ENCODE measurements at places on chromosomes 2 and 18.

GRCh38 chr2:228853151-228853550 is 417.9 kb downstream of the PID1 start:
- DNase-seq = no peak

DNA sequence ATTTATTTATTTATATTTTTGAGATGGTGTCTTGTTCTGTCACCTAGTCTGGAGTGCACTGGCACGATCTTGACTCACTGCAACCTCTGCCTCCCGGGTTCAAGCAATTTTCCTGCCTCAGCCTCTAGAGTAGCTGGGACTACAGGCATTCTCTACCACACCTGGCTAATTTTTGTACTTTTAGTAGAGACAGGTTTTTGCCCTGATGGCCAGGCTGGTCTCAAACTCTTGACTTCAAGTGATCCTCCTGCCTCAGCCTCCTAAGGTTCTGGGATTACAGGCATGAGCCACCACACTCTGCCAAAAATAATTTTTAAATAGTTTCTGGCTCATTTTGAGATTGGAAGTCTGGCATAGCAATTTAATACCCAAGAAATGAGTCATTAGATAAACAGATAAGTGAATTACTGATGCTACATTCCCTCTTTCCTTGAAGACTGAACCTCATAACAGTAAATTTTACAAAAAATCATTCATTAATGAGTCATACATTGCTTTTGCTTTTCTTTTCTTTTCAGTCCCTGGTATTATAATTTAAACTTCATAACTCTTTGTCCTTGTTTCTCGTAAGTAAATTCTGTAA is 881.6 kb upstream of the PIK3C3 start:
- no peak for DNase-seq

- DNase-seq = no peak
Measured at GRCh38 chr2:122167515-122167914, 412.1 kb downstream of the TSN start.

DNA sequence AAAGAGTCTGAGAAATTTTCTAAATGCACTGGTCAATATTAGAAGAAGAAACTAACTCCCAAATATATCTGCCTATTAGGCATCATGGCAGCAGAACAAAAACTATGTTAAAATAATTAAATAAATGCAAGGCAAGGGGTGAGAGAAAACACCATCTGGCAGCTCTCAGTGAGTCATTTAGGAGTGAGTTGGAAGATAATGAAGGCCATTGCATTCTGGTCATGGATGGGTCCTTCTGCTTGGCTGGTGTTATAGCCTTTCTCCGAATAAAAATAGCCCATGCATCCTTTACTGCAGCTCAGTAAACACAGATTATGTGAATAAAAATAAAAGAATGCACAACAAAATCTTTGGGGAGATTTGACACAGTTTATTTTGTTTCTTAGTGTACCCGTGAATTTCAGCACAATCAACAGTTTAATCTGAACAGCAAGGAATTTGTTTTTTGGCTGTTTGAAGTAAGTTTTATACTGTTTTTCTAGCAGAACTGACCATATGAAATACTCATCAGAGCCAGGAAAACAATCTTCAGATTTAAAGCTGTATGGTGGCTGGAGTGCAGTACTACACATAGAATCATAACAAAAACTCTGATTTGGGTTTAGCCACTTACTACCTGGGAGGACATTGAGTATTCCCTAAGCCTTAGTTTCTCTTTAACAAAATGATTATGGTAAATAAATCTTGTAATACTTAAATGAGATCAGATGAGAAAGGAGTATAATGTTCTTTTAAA is 225.1 kb upstream of the ITGA4 start:
- DNase-seq = no peak

DNA sequence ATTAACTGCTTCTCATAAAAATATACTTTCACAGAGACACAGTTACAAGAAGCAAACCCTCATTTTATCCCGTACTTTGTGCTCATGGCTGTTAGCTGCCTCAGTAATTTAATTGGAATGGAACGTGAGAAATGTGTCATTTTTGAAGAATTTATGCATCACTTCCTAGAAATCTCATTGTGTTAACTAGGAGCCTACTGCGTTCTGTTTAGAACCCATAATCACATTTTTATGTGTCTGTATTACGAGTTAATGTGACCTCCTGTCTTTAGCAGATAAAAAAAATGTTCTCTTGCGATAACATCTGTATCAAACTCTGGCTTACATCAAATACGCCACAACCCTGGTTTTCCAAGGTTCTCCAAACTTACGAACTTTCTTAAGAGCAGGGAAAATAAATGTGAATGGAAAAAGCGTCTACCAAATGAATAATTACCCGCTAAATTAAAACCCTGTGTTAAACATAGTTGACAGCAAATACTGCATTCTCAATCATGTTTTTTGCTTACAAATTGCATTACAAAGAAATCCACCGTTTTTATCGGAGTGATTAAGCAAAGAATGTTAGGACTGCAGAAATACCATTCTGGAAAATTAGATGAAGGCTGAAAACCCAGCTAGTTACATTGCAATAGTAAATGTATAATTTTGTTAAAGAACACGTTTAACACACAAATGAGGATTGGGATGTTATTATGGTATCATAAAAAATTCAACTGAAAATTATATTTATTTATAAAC is 12.1 kb upstream of the GBX2 start:
- no peak for DNase-seq
